ENCODE measurements at places on chromosomes 2 and 18.

- DNase-seq = no peak
These were observed 58.3 kb downstream of the WDR7 start for GRCh38 chr18:56709463-56709862.

GRCh38 chr2:39696838-39697237, 31.1 kb downstream of the TMEM178A start:
- no peak for DNase-seq

DNA sequence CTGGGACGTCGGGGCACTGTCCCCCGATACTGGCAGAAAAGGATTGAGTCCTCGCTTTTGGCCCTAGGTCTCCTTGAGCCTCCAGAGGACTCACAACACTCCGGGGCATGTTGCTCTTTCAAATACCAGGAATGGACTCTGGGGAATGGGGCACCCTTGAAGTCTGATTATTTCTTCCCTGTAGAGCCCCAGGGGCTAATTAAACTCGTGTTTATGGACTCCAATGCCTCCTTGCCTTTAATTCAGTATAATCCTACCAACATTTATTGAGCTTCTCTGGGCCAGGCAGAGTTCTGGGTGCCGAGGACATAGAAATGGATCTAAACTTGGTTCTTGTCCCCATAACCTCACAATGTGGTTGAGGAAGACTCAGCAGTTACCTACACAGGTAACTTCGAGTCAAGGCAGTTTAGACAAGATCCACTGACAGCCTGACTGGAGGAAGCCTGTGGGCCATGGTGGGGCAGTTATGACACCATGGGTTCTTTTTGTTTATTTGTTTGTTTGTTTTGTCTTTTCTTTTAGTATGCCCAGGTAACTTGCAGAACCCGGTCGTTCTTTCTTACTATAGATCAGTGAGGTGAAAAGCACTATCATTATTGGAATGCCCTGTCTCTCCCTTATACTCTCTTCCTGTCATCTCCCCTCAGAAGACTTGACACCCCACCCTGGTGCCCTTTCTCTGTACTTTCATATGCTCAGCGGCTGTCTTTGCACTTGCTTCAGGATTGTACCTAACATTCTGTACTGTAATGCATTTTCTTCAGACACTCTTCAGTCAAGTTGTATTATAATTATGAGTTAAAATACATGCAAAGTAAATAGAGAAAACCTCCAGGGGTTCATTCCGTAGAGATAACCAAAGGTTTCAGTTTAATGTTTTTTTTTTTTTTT, 3.2 kb downstream of the CFLAR start:
- DNase-seq = peak; percentile 25

GRCh38 chr2:196268025-196268424, 96.6 kb upstream of the STK17B start:
- DNase-seq = no peak

DNA sequence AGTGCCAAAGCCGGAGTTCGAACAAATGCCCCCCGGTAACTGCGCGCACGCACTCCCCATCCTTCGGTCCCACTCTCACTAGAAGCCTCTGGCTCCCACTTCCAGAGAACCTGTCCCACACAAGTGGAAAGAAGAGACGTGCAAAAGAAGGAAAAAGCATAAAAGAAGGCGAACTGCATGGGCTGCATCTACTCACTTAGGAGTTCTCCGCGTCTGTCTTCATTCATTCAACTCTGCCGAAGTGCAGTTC, 312 bp downstream of the NR4A2 start:
- DNase-seq = no peak

DNA sequence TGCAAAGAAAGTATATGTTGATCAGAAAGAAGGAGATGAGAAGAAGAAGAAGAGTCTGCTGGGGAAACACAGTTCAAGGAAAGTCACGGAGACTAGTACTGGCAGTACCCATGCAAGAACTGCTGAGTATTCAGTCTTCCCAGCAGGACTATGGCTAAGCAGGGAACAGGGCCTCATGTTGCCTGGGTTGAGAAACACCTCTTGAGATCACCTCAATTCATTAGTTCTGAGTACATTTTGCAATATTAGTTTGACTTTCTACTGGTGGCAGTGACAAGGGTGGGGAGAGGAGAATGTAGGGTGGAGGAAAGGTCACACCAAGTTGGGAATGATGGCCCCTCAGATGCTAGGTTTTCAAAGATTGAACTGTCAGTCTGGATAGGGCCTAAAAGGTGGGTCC, 50.5 kb downstream of the MRPL33 start:
- no peak for DNase-seq

DNA sequence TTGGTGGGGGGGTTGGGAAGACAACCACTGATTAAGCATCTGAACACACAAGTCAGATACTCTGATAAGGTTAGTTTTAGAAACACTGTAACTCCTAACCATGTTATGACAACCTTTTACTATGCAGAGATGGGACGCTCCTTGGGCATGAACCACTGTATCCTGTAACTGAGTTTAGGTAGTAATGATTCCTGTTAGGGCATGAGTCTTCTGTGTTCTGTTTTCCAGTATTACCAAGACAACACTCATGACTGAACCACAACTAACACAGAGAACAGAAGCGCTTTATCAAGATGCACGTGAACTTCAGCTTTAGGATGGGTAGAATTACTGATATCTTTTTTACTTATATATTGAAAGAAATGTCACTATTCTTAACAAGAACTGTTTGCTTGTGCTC, 14.1 kb upstream of the CREB1 start:
- DNase-seq = no peak

GRCh38 chr2:64126601-64127000, 17.6 kb downstream of the PELI1 start:
- DNase-seq = no peak

GRCh38 chr2:16522031-16522831, 143.4 kb downstream of the CYRIA start:
- DNase-seq = no peak

- no peak for DNase-seq
These were observed 55.3 kb downstream of the TMEM200C start for GRCh38 chr18:5840025-5840424.

DNA sequence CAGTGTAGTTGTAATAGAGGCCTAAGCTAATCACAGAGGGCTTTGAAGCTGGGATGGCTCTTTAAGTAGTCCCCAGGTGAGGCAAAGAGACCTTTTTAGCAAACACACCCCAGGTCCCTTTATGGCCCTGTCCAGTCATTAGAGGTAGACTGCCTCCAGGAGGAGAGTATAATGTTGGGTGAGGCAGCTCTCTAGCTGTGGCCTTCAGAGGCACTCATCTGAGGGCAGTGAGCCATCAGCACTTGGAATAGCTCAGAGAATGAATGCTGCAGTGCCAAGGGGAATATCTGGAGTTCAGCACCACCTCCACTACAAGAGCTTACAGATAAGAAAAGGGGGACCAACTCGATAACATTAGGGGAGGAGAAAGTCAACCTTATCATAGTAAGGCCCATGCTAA, 52.8 kb downstream of the UNC80 start:
- no peak for DNase-seq

DNA sequence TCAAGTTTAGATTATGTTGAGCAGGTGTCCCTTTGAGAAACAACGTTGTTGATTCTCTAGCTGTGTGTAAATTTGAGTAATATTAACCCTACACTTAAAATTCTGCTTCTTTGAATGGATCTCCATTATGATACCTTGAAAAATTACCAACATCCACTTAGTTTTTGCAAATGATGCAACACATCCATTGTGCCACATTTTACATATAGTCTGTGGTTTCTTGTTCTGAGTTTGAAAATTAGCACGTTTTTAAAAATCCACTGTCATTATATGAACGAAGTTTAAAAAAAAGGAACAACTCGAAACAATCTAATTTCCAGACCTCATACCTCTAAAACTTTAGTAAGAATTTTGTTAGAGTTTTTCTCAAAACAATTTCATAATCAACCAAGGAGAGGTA, 37.7 kb downstream of the PIK3C3 start:
- no peak for DNase-seq

DNA sequence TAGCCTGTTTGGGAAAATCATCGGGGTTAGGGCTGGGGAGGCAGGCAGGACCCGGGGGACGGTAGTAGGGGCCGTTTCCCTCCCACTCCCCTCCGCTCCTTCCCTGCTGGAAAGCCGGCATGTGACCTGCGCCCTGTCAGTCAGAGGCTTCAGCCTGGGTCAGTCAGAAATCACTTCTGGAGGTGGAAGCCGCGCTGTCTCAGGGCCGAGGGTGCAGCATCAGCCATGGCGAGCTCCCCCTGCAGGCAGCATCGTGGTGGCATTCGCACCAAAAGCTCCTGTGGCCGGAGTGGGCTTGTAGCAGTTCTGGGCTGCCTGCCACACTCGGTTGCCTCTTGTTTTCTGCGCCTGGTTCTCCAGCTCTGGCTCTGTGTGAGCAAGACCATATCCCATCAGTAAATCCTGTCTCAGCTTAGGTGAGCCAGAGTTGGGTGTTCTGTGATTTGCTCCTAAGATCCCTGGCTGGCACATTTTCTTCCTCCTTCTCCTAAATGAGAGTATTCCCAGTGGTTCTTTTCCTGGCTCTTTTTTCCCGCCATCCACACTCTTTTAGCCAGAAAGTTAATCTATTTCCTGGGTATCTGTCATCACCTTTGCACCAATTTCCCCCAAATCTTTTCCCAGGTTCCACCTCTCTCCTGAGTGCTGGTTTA, 123.9 kb upstream of the CD302 start:
- DNase-seq = no peak

DNA sequence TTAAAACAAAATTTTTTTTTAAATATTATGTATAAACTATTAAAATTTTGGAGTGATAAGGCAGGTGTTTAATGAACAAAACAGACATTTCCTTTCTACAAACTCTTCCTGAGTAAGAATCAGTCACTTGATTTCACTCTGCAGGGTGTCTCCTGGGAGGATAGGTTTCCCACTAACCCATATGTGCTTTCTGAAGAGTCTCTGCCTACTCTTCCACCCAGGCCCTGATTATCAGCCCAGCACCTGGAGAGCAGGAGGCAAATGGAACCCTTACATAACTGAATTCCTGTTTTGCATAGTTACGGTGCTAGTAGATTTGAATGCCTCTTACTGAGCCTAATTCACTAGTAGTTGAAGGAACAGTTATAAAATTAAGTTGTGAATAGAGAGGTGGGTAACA, 1718.6 kb downstream of the SUCLG1 start:
- DNase-seq = no peak

- no peak for DNase-seq
These were observed 193.5 kb downstream of the MCFD2 start for GRCh38 chr2:46722142-46722541.

DNA sequence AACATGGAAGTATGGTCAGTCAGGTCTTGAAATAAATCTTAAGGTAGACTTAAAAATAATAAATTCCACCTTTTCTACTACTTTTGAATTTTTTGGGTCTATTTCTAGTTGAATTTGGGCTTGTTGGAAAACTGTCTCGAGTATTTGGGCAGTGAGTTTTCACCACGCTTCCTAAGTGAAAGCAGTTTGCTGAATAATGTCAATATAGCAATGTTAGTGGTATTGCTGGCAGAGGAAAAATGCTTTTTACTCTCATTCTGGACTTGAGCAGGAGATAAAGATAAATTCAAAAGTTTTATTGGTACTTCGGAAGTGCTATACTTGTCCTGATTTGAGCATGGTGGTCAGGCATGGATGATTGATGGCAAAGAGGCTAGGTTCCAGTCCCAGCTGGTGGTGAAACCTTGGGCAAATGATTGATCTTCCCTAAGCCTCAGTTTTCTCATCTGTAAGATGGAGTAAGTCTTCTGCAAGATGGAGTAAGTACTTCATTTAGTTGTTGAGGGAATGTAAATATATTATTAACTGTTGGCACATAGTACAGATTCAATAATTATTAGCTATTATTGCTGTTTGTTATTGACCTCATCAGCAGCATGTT, 503.5 kb upstream of the ZEB2 start:
- no peak for DNase-seq

DNA sequence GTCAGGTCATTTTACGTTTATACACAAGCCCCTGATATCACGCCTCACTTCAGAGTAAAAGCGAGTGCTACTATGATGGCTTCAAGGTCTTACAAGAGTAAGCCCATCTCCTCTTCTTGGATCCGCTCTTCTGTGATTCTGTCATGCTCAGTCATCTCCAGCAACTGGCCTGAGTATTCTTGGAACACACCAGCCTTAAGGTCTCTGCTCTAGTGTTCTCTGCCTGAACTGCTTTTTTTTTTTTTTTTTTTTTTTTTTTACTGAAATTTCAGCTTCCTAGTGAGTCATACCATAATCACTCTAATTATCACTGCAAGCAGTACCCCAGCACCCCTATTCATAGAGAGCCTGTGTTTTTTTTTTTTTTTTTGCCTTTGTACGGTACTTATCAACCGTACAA, 1228.9 kb downstream of the CNTNAP5 start:
- no peak for DNase-seq

GRCh38 chr2:164456619-164457018, 164.7 kb downstream of the GRB14 start:
- DNase-seq = peak; percentile 85

DNA sequence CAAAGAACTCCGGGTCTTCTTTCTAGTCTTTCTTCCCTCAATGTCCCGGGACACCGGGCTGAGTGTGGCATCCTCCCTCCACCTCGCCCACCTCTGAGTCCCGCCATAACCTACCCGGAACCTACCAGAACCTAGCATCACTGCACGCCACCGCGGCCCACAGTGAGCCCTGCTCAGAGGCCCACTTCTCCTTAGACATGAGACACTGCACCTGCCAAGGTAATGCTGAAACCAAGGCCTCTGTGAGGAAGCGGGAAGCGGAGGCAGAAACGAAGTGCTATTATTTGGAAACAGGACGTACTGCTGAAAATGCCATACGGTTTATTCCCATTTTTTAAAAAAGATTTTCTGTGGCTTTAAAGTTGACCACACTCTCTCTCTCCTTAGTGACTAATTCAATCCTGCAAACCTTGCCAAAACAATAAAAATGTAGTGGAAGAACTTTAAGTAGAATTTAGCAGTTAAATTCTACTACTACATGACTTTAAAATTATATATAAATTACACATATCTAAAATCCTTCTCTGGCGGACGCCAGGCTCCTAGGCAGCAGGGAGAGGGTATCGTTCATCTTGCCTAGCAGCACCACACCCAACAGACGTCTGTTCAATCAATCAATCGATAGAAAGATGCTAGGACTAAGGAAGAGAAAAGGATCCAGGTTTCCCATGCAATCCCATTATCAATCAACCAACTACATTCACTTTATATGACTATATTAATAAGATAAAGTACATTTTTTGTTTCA, 82.0 kb downstream of the ZNF516 start:
- DNase-seq = no peak

- no peak for DNase-seq
These were observed 14.8 kb upstream of the GPR55 start for GRCh38 chr2:230939691-230940470.

- no peak for DNase-seq
These were observed 23.4 kb upstream of the CREG2 start for GRCh38 chr2:101410746-101411145.

DNA sequence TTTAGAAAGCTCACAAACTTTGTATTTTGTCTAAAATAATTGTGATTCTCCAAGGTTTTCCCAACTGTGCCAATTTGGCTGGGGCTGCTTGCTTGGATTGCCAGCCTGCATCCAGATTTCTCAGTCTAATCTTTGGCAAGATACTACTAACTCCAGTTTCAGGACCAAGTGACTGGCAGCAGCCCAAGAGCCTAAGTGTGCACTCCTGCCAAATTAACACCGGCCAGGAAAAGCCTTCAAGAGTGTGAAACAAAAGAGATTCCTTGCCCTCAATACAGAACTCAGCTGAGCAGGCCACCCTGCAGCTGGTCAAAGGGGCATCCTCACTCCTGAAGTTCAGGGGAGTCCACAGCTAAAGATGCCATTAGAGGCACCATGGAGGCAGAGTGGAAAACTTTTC, 589.0 kb upstream of the ACVR2A start:
- no peak for DNase-seq

Measured in NCI-H1417 (cell line).